ENCODE measurements at places on chromosomes 7 and 10. TPM values are rescaled to one million over a fixed set of nuclear protein-coding genes. Genes with fewer than 3 reads are reported as not detected.
A peak's percentile ranks its signal among the peaks of the same experiment; 100 is the strongest.

- no peak for DNase-seq
Observed at GRCh38 chr7:7439564-7439963, 96.1 kb downstream of the COL28A1 start.

GRCh38 chr10:93804200-93804599 lies 46.5 kb downstream of the LGI1 start:
- DNase-seq = no peak

DNA sequence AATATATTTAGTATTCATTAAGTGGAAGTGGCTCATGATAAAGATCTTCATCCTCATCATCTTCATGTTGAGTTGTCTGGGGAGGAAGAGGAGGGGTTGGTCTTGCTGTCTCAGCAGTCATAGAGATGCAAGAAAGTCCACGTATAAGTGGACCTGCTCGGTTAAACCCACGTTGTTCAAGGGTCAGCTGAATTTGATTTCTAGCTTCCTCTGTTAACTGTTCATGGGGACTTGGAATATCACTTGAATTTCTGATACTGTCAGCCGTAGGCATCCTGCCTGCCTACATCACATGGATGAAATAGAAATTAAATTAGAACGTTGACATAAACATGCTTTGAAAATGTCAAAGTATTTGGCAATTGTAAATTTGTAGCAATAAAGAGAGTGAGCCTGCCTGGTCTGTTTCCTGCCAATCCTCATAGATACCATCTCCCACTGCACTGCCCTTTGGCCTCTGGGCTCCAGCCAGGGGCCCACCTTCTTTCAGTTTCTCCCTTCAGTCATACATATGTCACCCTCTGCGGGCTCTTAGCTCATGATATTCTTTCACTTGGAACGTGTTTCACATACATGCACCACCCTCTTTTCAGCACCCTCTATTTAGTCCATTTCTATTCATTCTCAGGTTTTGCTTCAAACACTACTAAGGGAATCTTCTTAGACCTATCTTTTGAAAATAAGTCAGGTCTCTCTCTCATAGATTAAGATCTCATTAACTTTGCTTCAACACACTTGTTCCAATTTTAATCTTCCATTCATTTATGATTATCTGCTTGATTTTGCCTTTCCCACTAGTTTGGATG lies 376.3 kb downstream of the IPMK start:
- no peak for DNase-seq

DNA sequence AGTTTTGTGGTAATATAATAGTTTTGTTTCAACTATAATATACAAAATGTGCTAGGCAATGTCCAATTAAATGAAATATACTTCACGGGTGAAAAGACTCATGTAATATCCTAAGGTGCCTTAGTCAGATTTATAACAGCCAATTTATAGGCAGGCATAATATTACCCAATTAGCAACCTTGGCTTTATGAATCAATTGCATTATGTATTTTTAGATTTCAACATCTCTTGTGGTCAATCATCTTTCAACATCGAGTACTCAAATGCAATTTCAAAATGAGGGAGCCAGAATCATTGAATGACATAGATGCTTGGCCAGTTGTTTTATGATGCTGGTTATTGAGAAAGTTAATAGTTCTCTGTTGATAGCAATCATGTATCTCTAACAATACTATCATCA lies 110.3 kb upstream of the SP8 start:
- no peak for DNase-seq

GRCh38 chr10:129770286-129770685 lies 193.8 kb downstream of the EBF3 start:
- peak; percentile 27 for DNase-seq

GRCh38 chr10:27448921-27449320 lies 55.2 kb upstream of the RAB18 start:
- no peak for DNase-seq

DNA sequence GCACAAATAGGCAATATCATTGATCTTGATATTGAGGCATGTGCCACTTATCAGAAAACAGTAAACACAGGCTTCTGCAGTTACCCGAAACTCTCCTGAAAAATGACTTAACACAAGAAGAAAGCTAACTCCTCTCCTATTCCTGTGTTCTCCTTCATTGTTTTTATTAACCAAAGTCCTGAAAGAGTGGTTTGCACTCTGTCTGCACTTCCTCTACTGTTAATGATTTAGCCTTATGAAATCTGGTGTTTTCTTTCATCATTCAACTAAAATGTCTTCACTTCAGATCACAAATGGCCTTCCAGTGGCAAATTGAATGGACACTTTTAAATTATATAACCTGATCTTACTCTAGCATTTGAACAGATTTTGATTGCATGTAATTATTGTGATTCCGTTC lies 630.6 kb upstream of the PHF14 start:
- no peak for DNase-seq

DNA sequence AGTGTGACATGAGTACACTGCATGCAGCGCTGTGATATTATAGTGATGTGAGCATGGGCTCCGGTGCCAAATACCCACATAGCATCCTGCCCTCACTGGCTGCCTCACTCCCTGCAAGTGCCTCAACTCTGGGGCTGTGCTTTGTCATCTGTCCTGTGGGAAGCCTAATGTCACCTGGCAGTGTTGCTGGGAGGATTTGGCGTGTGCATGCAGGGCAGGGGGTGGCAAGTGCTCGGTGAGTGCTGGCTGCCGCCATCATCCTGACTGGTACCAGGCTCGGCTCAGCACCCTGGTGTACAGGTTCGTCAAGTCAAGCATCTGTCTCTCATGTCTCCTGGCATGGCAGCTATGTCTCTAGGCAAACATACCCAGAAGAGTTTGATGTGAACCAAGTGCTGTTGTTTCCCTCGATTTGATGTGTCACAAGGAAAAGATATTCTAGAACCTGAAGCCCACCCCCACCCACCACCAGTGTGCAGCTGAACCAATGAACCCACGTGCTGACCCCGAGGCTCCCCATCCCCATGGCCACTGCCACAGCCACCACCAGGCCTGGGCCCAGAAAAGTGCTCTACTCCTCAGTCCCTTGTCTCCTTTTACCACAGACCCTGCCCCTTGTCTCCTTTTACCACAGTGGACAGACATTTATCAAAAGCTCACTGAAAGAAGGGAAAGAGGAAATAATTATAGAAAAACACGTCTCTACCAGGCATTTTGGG lies 135.8 kb downstream of the MAPK8 start:
- no peak for DNase-seq

GRCh38 chr7:42790196-42790595 lies 121.7 kb downstream of the C7orf25 start:
- DNase-seq = no peak

DNA sequence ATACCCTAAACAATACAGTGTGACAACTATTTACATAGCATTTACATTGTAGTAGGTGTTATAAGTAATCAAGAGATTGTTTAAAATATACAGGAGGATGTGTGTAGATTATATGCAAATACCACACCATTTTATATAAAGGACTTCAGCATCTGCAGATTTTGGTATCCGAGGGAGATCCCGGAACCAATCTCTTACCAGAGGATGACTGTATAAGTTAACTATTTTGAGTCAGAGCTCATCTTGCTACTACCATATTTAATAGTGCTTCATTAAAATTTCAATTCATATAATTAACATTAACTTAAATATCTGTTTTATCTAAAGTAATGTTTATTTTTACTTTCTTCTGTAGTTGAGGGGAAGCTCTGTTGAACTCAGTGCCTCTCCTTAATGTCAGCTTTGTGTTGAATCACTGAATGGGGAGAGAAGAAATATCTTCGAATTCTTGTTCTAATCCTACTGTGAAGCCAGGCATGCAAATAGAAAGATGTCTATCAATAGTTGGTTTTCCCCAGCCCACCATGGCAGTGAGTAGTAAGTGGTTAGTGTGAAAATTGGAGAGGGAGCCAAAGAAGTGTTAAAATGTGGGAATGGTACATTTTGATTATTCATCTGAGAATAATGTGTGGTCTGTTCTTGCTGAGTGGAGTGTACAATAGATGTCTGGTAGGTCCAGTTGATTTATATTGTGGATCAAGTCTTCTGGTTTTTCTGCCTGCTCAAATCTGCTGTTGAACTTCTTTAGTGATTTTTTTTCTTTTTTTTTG lies 90.1 kb upstream of the CYP26C1 start:
- no peak for DNase-seq

GRCh38 chr7:2645274-2645868 lies 13.6 kb downstream of the TTYH3 start:
- no peak for DNase-seq

DNA sequence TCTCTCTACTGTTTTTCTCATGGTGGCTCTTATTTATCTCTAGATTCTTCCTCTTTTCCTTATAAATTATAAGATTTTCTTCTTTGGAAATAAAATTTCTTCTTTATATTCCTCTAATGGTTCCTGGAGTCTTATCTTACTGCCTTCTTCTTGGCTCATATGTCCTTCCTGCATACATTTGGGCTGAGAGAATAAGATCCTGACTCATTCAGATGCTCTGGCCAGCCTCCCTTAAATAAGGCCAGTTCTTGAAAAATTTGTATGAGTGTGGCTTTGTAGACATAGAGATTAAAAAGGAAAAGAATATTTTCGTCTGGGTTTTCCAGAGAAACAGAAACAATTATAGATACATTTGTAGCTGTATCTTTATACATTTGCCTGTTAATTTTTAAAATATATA lies 411.3 kb downstream of the KIF20B start:
- DNase-seq = no peak

DNA sequence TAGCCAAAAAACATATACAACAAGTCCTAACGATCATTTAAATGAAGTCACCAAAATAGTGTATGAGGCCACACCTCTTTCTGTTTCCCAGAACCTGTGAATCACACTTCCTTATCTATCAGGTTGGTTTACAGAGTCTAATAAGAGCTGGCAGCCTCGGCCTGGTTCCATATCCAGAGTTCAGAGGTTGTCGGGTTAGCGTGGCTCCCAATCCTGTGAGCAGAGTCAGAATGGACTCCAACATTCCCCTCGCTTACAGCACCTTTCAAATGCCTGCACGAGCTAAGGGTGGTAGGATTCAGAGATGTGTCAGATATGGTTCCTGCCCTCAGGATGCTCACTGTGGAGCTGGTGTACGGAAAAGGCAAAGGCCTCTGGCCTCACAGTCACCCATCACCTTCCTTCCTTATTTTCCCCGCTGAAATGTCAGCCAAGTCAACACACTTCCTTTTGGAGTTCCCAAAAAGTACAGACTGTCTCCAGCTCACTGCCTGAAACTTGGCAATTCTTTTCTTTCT lies 6.0 kb downstream of the IL15RA start:
- DNase-seq = peak; percentile 37

DNA sequence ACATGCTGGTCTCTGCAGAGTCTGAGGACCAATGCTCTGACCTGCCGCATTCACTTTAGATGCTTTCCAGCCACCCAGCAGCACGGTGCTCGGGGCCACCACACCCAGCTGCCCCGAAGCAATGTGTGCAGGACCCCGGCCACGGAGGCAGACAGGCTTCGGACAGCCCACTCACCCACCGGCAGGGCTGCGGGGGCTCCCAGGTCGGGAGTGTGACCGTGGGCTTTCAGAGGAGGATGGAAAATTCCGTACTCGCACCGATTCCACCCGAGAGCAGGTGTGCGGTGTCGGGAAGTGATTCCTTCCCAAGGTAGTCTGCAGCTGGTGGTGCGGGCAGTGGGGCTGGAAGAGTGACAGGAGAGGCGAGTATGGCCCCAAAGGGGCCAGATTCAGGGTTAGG lies 190.9 kb downstream of the DNAJB6 start:
- DNase-seq = peak; percentile 9

DNA sequence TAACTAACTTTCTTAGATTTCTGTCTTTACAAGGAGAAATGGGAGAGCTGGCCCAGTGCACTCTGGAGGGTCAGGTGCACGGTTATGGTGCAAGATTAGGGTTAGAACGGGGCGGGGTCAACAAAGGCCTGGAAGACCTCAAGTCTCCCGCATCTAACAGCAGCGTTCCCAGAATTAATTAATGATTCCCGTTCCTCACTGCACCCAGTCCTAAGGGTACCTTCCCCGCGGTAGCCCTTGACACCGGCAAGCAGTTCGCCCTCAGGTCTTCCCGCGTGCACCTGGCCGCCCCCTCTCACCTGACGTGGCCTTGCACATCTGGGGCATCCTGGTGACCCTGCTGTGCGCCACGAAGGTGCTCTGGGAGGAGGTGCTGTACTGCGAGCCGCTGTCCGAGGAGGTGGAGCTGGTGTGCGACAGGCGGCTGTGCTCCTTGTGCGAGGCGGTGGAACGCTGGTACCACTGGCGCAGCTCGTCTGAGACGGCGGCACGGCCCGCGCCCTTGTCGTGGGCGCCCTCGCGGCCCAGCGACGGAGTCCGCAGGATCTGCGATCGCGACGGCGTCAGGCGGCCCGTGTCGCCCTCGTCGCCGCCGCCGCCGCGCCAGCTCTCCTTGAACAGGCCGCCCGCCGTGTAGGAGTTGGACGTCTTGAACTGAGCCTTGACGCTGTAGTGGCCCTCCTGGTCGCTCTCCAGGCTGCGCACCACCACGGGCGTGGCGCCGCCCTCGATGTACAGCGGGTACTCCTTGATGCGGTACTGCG lies 69.8 kb downstream of the PRPF18 start:
- no peak for DNase-seq

DNA sequence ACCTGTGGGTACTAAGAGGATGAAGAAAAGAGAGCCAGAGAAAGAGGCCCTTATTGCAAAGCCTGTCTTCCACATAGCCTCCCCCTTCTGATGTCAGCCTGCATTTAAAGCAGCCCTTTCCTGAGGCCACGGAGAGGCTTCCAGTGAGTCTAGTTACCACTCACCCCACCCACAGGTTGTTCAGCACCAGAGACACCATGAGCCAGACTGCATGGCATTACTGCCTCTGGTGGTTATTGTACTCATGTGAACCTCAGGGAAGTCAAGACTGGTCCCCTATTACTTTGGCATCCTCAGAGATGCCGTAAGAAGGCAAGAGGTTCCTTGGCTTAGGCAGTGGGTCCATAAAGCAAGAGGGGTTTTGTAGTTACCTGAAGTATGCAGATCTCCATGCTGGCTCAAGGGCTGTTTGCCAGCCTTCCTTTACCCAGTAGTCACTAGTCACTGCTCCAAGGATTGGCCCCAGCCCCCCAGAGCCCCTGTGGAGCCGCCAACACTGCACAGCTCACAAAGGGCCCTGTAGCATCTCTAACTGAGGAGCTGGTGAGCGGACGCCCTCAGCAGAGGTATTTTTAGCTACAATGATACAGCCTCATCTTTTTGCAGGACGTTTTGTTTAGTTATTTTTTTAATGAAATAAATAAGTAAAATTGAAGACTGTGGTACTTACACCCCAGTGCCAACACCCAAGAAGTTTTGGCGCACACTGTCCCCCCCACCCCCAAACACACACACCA lies 20.7 kb downstream of the LRRC4 start:
- DNase-seq = no peak

- DNase-seq = no peak
Observed at GRCh38 chr10:127368929-127369328, 172.5 kb upstream of the INSYN2A start.

GRCh38 chr10:23293145-23293724 lies 51.4 kb downstream of the C10orf67 start:
- peak; percentile 58 for DNase-seq

SLC18A3 gene
- total RNA-seq = not detected

ZNF804B gene
- not detected for total RNA-seq

CYP2E1 gene
- not detected for total RNA-seq

MMP21 gene
- total RNA-seq = not detected

GCK gene
- not detected for total RNA-seq

LIPJ gene
- total RNA-seq = not detected

CALCR gene
- not detected for total RNA-seq

Measured in Caco-2 (cell line).